ENCODE measurements at places on chromosomes 3 and 15.

GRCh38 chr3:76841747-76842146 is 198.2 kb upstream of the ROBO2 start:
- DNase-seq: no peak

- DNase-seq: no peak
Observed at GRCh38 chr3:175606650-175607318, 747.6 kb downstream of the NAALADL2 start.

DNA sequence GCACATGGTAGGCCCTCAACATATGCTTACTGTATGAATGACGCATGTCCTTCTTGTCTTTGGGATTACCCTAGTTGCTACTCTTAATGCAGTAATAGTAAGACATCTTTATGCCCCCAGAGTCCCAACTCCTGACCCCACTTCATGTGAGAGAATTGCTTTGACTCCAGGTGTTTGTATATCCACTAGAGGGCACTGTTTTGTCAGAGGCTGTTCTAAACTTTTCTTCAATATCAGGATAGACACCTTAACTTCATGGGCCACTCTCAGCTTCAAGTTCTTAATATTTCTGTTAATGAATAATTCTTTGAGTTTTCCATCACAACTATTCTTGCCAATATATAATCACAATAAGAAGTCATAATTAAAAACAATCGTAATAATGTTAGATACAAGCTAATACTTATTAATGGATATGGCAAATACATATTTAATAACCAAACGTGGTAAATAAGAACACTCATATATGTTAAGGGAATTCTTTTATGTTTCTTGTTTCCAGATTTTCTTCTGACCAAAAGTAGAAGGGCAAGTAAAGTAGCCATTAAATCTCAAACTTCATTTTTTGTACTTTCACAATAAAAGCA is 337.2 kb upstream of the DNAJC19 start:
- no peak for DNase-seq

DNA sequence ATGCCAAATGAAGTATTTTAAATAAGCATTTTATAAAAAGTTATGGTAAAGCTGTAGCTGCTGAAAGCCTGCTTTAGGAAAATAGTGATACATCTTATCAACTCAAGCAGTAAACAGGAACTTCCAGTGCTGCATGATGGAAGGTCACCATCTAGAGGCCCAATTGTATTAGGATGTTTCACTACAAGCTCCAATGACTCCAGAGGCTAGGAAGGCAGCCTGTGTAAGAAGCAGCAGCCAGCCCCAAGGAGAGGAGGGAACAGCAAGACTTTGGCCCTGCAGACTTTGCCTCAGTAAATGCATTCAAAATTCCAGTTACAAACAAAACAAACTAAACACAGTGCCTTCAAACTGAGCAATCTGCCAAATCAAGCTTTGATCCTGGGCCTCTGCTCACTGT is 32.1 kb downstream of the ILDR1 start:
- no peak for DNase-seq

DNA sequence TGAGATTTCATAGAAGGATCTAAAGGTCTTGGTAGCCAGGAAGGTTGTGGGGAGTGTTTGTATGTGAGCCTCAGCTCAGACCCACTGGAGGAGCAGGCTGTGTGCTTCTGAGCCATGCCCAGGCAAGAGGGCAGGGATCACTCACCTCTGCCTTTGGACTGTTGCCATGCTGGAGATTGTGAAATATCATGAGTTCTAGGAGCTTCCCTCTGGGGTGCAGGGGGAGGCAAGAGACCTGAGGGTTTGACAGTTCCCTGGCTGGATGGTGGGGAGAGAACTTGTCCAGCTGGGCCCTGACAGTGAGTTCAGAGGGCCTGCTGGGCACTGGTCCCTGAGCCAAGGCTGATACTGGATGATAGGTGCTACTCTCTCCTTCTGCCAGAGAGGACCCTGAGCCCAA is 6.0 kb downstream of the SLC6A1 start:
- no peak for DNase-seq

DNA sequence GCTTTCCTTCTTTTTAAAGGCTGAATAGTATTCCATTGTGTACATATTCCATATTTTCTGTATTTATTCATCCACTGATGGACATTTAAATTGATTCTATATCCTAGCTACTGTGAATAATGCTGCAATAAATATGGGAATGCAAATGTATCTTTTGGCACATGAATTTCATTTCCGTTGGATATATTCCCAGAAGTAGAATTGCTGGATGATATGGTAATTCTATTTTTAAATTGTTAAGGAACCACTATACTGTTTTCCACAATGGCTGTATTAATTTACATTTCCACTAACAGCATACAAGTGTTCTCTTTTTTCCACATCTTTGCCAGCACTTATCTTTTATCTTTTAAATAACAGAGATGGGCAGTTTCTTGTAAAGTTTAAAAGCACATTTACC is 302.7 kb downstream of the CTNNB1 start:
- DNase-seq: no peak

- no peak for DNase-seq
Observed at GRCh38 chr3:52054661-52055511, 1.5 kb downstream of the DUSP7 start.

DNA sequence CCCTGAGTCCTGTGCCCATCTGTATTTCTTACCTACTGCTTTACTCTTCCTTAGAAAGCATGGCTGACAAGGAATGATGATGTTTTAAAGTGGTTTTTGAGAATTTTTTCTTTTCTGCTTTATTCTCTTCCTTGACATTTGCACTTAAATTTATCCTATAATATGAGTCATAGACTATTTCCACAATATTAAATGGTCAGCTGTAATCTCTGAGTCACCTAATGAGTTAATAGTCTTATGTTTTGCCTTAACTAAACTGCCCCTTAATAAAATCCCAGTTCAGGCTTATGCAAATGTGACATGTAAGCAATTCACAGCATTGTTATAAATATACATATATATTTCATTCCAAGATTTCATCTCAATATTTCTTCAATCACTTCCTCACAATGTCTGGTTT is 23.8 kb downstream of the MEIS2 start:
- DNase-seq: no peak
